Fibroblast of skin of abdomen (primary cell): ENCODE measurements at places on chromosomes 2 and 18.

DNA sequence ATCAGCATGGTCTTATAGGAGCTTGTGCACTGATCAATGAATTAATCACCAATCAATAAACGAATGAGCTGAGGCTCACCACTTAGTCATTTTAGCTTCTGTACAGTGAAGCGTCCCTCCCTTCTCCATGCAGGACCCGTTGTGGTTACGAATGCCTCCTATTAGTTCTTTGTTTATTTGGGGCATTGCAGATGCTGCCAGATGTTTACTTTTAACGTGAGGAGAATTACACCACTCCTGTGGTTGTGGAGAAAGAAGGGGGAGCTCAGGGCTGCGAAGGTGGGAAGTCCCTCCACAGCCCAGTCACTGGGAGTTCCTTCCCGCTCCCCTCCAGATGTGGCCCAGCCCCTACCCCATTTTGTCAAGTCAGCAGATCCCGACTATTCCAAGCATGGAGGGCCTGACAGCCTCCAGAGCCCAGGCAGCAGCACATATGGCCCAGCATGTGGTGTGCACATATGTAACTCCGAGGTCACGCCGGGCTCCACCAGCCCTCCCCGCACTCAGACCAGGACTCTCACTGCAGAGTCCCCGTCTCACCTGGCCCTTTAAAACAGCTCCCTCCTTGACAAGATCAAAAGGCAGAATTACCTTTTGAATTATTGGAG lies 20.9 kb downstream of the PKDCC start:
- DNase-seq, result no peak

DNA sequence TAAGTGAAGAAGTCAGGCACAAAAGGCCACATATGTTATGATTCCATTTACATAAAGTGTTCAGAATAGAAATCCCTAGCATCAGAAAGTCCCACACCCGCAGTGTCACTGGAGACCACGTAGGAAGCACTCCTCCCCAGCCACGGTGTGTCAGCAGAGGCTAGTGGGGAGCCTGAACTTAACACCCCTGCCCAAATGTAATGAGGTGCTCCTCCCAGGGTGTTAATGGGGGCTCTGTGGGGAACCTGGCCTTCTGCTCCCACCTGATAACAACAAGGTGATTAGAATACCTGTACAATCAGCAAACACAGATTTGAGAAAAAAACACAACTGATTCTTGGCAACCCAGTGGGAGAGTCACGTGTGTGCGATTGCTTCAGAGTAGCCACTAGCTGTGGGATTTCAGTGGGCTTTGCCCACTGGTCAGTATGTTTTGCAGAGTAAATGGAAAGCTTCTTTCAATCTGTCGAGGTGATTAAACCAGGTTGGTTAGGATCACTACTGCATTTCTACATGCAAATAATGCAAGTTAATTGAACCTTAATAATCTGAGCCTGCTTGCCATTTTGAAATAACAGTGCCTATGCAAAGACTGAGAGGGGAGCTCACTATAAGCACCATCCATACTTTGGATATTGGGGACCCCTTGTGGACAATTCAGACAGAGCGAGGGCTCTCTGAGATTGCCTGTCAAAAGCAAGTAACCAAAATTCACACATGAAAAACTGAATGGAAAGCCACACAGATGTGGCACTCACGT lies 20.6 kb upstream of the ATRAID start:
- peak; percentile 64 for DNase-seq

- DNase-seq, result no peak
Observed at GRCh38 chr2:156490466-156490840, 54.3 kb downstream of the GPD2 start.

DNA sequence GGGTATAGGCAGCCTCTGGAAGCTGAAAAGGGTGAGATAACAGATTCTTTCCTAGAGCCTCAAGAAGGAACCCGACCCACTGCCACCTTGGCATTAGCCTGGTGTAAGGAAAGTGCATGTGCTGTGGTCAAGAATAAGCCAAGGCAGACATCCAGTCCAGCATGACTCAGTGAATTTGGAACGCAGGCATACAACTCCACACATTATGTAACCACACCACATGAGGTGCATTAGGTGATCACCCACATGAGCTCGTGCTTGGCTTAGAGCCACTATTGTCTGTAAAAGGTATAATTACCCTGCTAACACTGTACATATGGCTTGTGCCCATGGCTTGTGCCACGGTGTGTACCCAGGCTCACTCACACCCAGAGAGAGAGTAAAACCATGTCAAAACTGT lies 583.7 kb upstream of the HNMT start:
- DNase-seq, result no peak
